Activated T-helper 17 cell treated with anti-CD3 and anti-CD28 coated beads, Interleukin-2, amount 50 U/mL, for 72 hours (primary cell): ENCODE measurements at places on chromosomes 3 and 15. TPM values are rescaled to one million over a fixed set of nuclear protein-coding genes. Genes with fewer than 3 reads are reported as not detected.

Gene GAP43
- not detected for total RNA-seq

Gene SLC12A8
- total RNA-seq, result 1.5 TPM

Gene NANOGP8
- not detected for total RNA-seq

DNA sequence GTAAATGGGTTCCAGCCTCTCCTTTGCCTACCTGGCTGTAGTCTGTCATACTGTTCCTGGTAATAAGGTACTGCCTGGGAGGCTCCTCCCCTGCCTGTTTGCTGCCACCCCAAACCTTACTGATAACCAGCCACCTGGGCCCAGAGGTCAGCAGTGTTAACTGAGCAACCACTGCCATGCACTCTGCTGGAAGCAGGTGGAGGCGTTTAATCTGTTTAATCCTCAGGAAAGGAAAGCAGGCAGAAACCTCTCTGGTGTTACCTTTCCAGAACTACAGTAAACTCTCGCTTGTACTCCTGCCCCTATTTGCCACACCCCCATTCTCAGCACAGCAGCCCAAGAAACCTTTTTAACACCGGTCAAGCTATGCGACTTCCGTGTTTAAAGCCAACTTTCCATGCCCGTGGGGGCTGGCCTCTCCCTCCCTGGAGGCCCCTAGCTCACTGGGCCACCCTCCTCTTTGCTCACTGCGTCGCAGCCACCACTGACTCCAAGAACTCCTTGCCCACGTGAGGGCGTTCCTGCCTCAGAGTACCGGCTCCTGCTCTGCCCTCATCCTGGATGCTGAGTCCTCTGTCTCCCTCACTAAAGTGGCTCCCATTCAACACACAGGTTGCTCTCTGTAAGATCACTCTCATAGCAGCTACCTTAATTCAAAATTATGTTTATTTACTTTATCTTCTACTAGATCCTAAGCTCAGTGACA lies 8.3 kb downstream of the BDH1 start:
- no peak for ATAC-seq

- no peak for ATAC-seq
These were observed 15.6 kb downstream of the GCSAM start for GRCh38 chr3:112117415-112117814.

DNA sequence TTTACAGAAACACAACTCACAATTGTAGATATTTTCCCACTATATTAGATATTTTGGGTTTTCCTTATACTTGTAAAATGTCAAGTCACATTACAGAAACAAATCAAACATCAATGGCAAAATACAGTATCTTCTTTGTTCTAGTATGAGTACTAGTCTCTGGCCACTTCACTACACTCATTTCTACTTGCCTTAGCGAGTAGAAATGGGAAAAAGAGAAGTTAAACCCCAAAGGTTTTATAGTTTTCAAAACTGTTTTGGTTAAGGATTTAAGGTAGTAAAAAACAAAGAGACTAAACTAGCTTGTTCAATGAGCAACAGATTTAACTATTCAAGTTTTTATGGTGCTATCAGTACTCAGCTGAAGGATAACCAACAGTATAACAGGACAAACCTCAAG lies 81.7 kb downstream of the BTD start:
- ATAC-seq, result no peak

GRCh38 chr3:50230794-50231125 lies 5.2 kb upstream of the GNAI2 start:
- ATAC-seq, result no peak

- ATAC-seq, result no peak
These were observed 389.8 kb upstream of the RARB start for GRCh38 chr3:25038271-25038670.

- no peak for ATAC-seq
These were observed 8.2 kb downstream of the TYRO3 start for GRCh38 chr15:41567261-41567660.

DNA sequence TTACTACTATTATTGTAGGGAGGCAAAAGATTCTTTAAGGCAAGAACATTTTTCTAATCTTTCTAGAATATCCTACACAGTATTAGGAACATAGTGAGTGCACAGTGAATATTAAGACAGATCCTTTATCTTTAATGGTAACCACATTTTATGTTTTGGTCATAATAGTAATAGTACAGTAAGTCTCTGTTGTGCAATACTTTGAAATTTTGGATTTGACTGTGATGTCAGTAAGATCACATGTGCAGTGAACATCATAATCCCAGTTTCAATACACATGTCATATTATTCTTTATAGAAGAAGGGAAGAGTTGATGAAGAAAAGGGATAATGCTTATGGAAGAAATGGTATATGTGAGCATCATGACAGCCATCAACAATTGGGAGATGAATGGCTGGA lies 10.7 kb downstream of the STT3B start:
- ATAC-seq, result peak; percentile 41

GRCh38 chr3:139505829-139506386 lies 29.6 kb upstream of the RBP2 start:
- ATAC-seq, result no peak

DNA sequence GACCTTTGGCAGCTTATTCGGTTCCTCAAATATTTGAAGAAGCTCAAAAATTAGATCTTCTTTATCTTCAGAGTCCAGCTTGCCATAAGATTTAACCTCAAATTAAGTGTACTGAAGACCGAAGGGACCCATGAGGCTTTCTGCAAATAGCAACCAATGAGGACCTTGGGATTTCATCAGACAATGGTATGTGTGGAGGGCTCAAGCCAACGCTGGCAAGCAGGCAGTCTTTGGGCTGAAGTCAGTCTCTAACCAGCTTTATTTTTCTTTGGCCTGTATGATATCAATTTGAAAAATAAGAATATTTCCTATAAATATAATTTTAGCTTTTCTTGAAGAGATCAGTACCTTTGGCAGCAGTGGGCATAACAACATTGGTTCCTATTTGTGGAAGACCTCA lies 692.7 kb downstream of the MCTP2 start:
- no peak for ATAC-seq
